ENCODE measurements at places on chromosomes 13 and 19.

DNA sequence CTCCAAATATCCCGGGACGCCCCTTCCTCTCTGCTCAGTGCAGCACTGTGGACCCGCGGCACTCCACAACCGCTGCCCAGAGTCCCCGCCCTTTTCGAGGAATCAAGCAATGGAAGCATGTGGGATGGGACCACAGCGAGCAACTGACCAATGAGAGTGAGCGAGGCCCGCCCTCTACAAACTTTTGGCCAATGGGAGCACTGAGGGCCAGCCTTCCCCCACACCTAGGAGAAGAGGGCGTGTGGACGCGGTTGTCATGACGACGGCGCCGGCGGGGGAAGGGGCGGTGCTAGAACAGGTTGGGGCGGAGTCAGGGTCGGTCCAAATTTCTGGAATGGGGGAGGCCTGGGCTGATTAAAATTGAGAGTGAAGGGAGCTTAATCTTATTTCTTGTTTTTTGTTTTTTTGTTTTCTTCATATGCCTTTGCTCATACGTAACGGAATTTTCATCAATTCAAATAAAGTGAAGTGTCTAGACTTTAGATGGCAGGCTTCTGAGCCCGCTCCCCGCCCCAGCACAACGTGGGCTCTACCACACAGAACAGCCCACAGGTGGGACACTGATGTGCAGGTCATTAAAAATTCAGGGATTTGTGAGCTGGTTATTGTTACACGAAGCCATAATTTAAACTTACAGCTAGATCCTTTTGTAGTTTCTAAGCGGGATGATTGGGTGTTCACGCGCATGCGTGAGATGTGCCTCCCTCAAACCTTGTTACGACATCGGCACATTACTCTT, at the start of gene DNAAF3:
Gene DNAAF3 (minus strand): TSS at position 84 of the 739 bp plus-strand sequence. CDS start 200 bp downstream, outside the sequence.
- DNase-seq, result peak; percentile 86

DNA sequence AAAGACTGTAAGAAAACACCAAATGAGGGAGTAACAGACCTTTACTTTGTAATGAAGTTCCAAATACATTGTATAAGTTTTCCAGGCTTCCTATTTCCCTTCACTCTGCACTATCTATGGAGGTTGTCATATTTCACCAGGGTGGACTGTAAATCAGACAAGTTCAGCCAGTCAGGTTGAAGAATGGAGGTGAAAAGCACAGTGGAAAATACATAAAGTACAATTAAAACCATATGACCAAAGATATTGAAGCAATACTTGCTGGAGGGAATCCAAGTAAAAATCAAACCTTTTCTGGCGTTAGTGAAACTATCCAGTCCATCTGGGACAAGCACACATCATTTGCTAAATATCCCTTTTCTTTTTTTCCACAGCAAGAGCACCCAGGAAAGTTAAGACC, 3.2 kb downstream of the LHFPL6 start:
- no peak for DNase-seq

- DNase-seq, result no peak
Observed at GRCh38 chr19:14315433-14315832, 65.8 kb upstream of the ADGRE5 start.

- DNase-seq, result no peak
Observed at GRCh38 chr19:15613338-15613737, 1.7 kb upstream of the CYP4F8 start.

DNA sequence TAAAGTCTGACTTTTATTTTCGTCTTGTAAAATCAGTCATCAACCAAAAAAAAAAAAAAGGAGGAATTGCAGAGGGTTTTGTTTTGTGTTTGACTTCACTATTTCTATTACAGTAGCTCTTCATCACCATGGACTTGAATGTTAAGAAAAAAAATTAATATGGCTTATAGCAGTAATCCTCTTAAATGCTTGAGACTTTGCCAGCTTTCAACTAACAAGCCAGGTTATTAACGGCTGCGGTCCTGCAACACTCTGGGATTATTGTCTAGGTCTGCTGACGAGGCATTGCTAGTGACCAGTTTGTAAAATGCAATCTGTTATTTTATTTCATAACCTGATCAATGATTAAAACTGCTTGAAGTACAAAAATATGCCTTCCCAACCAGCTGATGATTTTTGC, 647.2 kb upstream of the KLHL1 start:
- DNase-seq, result no peak

- no peak for DNase-seq
Observed at GRCh38 chr19:56683116-56683515, 11.6 kb upstream of the ZNF835 start.

DNA sequence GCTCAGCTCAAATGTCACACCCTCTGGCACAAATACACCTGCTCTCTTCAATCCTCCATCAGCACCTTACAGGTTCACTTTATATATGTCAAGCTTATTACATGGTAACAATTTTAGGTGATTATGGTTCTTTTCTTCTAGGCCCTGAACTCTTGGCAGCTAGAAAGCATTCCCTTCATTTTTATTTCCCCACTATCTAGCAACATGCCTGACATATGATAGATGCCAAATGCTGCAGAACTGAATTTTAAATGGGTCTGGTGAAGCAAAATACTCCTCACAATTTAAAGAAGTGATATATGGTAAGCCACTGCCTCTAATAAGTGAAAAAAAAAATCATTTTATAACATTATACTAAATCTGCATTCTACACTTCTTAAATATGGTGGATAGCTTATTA, 95.2 kb downstream of the USP12 start:
- no peak for DNase-seq

- DNase-seq, result no peak
Observed at GRCh38 chr13:75384879-75385707, 96.9 kb downstream of the TBC1D4 start.

DNA sequence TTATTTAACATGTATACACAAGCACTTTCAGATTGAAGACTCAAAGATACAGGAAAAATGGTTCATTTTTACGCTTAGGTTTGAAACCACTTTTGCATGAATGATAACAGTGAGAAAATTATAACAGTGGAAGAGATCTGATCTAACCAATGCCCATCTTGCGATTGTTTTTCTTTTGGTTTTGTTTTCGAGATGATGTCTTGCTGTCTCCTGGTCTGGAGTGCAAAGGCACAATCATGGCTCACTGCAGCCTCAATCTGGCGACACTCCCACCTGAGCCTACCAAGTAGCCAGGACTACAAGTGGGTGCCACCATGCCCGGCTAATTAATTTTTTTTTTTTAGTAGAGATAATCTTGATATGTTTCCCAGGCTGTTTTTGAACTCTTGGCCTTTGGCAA, 10.2 kb upstream of the EID2 start:
- DNase-seq, result no peak

GRCh38 chr13:92719868-92720267, 506.7 kb upstream of the GPC6 start:
- DNase-seq, result no peak

DNA sequence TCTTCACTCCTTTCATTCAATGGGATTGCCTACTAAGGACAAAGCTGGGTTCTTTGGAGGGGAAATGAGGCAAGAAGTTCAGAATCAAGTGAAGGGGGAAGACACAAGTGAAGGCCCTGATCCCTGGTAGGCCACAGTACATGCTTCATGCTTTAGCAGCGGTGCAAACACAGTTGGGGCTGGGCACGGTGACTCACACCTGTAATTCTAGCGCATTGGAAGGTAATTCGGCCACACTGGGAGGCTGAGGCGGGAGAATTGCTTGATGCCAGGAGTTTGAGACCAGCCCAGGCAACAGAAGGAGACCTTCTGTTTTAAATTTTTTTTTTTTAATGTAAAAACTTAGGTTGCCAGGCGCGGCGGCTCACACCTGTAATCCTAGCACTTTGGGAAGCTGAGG, 23.4 kb upstream of the GATAD2A start:
- DNase-seq, result no peak

GRCh38 chr13:40664350-40665125, 1.9 kb downstream of the FOXO1 start:
- peak; percentile 65 for DNase-seq

GRCh38 chr13:35411059-35411744, 65.3 kb downstream of the MAB21L1 start:
- no peak for DNase-seq

DNA sequence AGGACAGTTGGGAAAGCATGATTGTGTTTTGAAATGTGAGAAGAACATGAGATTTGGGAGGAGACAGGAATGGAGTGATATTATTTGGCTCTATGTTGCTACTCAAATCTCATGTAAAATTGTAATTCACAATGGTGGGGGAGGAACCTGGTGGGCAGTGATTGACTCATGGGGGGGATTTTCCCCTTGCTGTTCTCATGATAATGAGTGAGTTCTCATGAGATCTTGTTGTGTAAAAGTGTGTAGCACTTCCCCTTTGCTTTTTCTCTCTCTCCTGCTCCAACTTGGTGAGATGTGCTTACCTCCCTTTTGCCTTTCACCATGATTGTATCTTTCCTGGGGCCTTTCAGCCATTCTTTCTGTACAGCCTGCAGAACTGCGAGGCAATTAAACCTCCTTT, 1261.0 kb upstream of the ATXN8OS start:
- DNase-seq, result no peak
